ENCODE measurements at places on chromosomes 6 and 20.

DNA sequence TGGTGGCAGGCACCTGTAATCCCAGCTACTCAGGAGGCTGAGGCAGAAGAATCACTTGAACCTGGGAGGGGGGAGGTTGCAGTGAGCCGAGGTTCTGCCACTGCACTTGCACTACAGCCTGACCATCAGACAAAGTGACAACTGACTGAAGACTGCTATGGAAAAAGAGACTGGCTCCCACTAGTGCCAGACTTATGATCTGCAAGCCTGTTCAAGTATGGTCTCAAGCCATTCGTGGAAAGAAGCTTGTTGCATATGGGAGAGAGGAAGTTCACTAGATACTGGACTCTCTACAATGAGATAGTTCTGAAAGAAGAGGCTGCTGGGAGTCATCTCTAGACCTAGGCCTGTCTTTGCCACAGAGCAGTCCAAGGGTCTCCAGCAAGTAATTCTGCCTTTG is 26.7 kb downstream of the MDN1 start:
- DNase-seq, result no peak

GRCh38 chr6:131868836-131869235 is 61.0 kb downstream of the ENPP1 start:
- no peak for DNase-seq

DNA sequence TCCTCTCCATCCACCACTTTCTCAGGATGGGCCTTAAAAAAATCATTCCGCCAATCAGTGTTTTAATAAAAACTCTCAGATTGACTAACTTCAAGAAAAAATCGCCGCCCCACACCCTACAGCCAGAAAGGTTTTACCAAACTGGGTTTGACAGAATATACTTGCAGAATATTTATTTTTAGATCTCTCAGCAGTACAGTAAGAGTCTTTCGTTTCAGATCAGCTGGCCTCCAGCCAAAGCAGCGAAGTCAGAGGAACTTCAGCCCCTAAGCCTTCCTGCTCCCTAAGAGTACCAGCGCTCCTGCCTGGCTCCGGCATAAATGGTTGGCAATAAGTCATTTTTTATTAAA is 24.7 kb downstream of the TBC1D7 start:
- no peak for DNase-seq

DNA sequence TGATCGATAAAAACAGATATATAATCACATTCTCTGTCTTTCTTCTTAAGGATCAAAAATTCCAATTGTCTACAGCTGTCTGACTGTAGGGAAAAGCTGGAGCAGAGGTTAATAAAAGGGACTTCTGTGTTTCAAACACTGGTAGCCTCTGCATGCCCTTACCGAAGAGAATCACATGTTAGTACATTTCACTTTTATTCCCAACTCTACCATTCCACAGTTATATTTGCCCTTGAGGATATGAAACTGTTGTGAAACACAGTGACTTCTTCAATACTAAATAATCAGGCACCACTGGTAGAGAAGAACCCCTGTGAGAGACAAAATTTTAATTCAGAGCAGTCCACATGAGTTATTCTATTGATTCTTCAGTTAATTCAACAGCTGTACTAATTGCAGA is 1187.3 kb upstream of the CITED2 start:
- no peak for DNase-seq

DNA sequence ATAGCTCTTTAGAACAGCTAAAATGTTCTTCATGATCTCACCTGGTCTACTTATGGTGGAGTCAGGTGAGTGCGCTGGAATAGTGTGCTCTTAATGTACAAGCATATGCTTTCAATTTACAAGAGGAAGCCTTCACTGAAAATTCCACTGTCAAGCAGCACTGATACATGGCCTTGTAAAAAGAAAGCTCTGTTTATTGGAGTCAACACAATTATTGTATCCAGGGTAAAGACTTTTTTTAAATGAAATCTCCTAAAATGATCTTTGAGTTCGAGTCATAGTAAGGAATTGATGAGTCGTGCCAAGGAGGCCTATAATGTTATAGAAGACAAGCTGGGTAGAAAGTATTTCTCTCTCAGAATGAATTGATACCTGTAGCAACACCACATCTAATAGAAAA is 41.6 kb upstream of the CARMIL1 start:
- no peak for DNase-seq

DNA sequence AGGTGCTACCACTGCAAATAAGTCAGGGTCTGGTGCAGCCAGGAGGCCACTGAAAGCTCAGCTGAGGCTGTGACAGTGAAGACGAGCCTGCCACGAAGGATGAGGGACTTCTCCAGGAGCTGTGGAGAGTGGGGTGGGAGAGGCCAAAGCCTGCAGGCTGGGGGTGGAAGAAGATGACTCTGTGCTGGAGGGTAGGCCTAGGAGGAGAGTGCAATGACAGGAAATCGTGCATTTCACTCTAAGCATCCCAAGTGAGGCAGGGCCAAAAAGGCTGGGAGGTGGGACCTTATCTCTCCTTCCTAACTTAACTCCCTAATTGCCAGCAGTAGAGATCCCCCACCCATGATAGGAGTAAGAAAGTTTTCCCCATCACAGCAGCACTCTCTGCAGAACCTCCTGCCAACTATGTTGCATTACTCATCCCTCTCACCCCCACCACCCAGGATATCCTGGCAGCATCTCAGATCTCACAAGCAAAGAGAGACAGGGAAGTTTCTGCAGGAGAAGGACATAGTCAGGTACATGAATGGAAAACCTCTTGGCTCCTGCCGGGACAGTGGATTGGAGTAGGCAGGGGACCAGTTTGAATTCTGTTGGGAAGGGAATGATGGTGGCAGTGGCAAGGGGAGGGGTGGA is 466.2 kb downstream of the CDH26 start:
- no peak for DNase-seq

DNA sequence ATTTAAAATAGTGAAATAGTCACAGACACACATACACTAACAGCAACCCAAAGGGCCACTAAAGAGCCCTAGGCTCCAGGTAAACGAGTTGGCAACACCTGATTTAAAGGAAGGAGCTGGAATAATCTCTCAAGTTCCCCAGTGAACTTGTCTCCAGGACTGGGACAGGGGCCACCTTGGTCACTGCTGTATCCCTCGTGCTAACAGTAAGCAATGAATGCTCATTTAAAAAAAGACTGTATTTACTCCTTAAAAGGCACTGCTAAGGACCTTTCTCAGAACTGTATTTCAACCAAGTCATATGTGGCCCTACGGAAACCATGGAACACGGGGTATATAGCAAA is 1.3 kb downstream of the DIDO1 start:
- no peak for DNase-seq

DNA sequence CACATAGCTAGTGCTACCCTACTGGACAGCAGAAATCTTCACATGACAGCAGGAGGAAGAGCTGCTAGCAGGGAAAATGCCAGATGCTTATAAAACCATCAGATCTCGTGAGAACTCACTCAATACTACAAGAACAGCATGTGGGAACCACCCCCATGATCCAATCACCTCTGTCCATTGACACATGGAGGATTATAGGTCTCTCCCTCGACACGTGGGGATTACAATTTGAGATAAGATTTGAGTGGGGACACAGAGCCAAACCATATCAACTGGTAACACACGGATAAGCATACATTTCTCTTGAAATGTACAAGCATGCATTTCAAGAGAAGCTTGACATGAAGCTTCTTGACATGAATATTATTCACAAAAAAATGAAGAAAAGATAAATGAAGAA is 64.1 kb downstream of the MMS22L start:
- no peak for DNase-seq

- DNase-seq, result no peak
These were observed 140.9 kb downstream of the THBS2 start for GRCh38 chr6:169112483-169113320.

- DNase-seq, result no peak
These were observed 78.3 kb upstream of the FYN start for GRCh38 chr6:111951497-111952085.

DNA sequence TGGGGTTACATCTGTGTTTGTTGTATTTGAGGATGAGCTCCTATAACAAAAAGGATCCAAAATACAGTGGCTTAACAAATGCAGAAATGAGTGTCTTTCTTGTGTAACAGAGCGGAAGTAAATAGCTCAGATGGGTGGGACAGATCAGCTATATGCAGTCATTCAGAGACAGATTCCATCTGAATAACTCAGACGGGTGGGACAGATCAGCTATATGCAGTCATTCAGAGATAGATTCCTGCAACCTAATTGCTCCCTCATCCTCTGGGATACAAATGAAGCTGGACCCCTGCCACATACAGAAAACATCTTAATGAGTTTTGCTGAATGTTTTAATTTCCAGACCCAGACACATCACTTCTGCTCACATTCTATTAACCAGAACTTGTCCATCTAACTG is 332.3 kb downstream of the BCKDHB start:
- DNase-seq, result no peak

DNA sequence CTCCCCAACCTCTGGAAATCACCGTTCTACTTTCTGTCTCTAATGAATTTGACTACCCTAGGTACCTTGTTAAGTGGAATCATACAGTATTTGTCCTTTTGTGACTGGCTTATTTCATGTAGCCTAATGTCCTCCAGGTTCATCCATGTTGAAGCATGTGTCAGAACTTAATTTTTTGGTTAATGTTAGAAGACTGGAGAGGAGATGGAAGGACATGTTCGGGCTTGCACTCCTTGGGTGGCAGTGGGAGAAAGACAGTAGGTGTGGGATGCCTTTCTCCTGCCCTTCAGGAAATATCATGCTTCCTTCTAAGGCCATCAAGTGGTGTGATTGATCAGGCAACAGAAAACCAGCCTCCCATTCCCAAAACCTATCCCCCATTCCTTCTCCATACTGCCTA is 61.1 kb upstream of the RNF144B start:
- DNase-seq, result no peak

GRCh38 chr6:169857343-169858292 is 106.2 kb downstream of the ERMARD start:
- DNase-seq, result no peak

DNA sequence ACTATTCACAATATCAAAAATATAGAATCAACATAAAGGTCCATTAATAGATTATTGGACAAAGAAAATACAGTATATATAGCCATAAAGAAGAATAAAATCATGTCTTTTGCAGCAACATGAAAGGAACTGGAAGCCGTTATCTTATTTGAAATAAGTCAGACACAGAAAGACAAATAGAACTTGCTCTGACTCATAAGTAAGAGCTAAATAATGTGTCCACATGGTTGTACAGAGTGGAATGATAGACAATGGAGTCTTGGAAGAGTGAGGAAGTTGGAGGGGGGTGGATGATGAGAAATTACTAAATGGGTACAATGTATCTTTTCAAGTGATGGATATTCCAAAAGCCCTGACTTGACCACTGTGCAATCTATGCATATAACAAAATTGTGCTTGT is 613.5 kb downstream of the PHF3 start:
- no peak for DNase-seq

GRCh38 chr6:5073992-5074391 is 11.1 kb upstream of the PPP1R3G start:
- DNase-seq, result no peak

- DNase-seq, result no peak
These were observed 15.9 kb upstream of the TBC1D20 start for GRCh38 chr20:478010-478948.

DNA sequence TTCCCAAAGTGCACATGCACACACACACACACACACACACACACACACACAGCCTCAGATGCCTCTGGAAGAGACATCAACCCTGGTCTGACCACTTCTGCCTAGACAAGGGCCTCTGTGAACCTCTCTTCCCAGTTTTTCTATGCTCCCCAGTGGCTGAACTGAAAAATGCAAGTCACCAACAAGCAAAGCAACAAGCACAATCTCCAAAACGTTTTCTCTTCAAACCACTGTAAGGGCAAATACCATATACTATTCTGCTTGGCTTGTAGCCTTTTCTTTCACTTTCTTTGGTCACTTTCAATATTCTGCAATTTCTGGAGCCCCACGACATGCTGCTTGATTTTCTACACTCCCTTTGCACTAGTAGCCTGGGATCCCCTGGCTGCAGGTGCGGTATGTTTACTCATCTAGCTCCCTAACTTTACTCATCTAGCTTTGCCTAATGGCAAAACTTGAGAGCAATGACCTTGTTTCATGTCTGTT is 121.4 kb upstream of the DST start:
- DNase-seq, result no peak

DNA sequence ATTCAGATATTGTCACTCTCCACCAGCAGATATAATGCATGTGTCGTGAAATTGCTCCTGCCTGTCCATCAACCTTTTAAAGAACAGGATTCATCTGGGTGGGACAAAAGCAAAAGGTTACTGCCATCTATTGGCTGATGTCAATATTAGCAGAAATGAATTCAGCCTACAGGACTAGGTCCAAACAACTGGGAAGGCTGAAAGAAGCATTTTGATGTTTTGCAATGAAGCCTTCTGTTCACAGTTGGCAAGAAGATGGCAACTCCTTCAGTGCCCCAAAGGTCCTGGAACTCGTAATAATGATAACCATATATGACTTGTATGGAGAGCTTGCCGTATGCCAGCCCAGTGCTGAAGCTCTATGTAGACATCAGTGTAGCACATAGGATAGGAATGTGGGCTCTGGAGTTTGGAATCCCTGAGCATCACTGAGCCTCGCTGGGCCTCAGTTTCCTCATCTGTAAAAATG is 7.5 kb downstream of the BCAS1 start:
- DNase-seq, result no peak

- no peak for DNase-seq
These were observed 33.3 kb downstream of the ITCH start for GRCh38 chr20:34396408-34396807.

GRCh38 chr6:166957087-166957804 is 896 bp upstream of the RNASET2 start:
- no peak for DNase-seq

- no peak for DNase-seq
These were observed 143.5 kb downstream of the ZFP64 start for GRCh38 chr20:52047811-52048764.

DNA sequence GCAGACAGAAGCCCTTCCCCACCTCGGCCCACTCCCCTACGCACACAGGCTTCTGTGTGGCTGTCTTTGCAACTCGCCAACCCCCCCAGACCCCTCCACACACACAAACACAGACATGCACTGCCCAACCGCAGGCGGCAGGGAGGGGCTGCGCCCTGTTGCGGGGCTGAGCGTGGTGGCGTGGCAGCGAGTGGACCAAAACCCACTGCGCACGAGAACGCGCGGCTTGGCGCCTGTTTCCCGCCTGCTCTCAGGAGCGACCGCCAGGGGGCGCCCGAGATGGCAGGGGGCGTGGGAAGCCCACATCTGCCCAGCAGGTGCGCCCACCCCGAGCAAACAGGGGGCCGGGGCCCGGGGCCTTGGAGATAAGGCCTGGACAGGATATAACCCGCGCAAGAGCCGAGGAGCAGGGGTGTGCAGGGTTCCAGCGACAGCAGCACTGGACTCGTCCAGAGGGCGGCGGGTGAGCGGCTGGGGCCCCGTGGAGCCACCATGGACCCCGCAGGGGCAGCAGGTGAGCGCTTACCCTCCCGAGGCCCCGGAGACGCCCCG is at the start of gene RBPJL:
Gene RBPJL, plus strand, starts transcription at position 410 of the 552 bp plus-strand sequence. Its CDS starts 83 bp downstream, at position 493.
- no peak for DNase-seq

DNA sequence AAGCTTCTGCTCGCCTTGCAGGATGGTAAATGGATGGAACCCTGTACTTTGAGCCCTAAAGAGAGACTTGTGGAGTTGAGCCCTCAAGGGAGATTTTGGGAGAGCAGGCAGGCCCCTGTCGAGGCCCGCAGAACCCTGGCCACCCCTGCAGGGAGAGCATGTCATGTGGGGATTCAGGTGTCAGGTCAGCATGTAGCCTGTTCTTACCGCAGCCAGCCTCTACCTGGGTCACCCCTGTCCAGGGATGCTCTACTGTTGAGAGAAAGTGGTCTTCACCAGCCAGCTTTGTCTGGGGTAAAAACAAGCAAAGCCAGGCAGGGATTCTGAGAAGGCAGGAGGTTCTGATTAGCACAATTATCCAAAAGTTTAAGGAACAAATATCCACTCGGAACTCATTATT is 55.6 kb upstream of the PROKR2 start:
- DNase-seq, result no peak
